Activated CD8-positive, alpha-beta T cell treated with anti-CD3 and anti-CD28 coated beads, Interleukin-2, amount 10 ng/mL, durations not matched to agents 7 days and 5 days (primary cell): ENCODE measurements at places on chromosomes 7 and 10. TPM values are rescaled to one million over a fixed set of nuclear protein-coding genes. Genes with fewer than 3 reads are reported as not detected.

The CYP3A5 gene
- not detected for total RNA-seq

The ASB13 gene
- total RNA-seq: 5.6 TPM

GRCh38 chr7:112238852-112239610 lies 32.5 kb downstream of the ZNF277 start:
- H3K36me3 ChIP-seq: peaks cover 7% of the 10 kb centered on the region
- H3K4me1 ChIP-seq: no peaks in the 10 kb centered on the region
- H3K4me3 ChIP-seq: no peak overlapping the region
- no peaks in the 10 kb centered on the region for H3K27me3 ChIP-seq
- no peak for DNase-seq
- H3K27ac ChIP-seq: no peak overlapping the region

- H3K4me3 ChIP-seq: no peak overlapping the region
- H3K27ac ChIP-seq: no peak overlapping the region
- DNase-seq: no peak
- no peaks in the 10 kb centered on the region for H3K27me3 ChIP-seq
- H3K36me3 ChIP-seq: no peaks in the 10 kb centered on the region
- no peaks in the 10 kb centered on the region for H3K4me1 ChIP-seq
Measured at GRCh38 chr7:41097501-41097900, 605.4 kb downstream of the INHBA start.

DNA sequence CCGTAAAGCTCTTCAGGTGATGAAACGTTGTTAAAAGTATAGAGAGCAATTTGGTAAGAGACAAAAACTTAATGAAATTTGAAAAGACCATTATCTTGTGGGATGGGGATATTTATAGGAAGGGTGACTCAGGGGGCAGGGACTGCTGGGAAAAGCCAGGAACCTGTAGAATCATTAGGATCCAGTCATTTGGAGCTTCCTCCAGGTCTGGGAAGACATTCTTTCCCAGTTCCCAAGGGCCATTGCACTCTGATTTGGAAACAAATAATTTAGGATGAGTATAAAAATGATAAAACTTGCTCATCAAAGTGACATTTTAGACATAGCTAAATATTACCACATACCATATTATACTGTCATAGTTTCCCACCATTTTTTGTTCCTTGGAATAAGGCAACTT lies 143.9 kb downstream of the PFKFB3 start:
- no peaks in the 10 kb centered on the region for H3K27me3 ChIP-seq
- H3K4me3 ChIP-seq: no peak overlapping the region
- H3K4me1 ChIP-seq: peaks cover 70% of the 10 kb centered on the region
- peaks cover 24% of the 10 kb centered on the region for H3K36me3 ChIP-seq

GRCh38 chr10:19290770-19291169 lies 242.2 kb downstream of the MALRD1 start:
- H3K36me3 ChIP-seq: no peaks in the 10 kb centered on the region
- H3K27ac ChIP-seq: no peak overlapping the region
- H3K27me3 ChIP-seq: no peaks in the 10 kb centered on the region
- DNase-seq: no peak
- H3K4me1 ChIP-seq: no peaks in the 10 kb centered on the region

DNA sequence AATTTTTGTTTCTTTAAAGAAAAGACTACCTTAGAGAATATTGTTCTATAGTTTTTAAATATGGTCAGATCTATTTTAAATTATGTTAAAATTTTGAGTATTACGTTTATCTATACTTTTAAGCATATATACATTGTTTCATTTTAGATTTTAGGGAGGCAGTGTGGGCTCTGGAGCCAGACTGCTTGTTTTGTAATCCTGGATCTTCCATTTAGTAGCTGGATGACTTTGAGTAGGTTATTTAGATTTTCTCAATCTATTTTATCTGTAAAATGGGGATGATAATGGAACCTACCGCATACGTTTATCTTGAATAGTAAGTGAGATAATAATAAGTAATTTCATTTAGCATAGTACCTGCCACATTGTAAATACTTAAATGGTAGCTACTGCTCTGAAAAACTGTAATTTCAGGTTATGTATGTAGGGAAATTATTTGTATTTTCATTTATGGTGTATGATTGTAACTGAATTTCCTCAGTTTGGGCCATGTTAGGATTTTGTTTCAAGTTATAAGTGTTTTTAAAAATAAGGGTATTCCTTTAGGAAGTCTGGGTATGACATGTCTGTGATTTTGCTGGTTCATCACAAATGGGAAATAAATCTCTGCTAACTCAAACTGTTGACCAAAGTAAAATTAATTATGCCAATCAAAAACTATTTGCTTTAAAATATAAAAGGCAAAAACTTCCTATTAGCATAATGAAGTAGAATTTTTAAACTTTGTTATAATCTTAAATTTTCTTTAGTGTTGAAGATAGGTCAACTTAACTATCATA lies 6.5 kb downstream of the PTEN start:
- H3K4me1 ChIP-seq: peaks cover 48% of the 10 kb centered on the region
- H3K36me3 ChIP-seq: peaks cover 63% of the 10 kb centered on the region
- no peak overlapping the region for H3K4me3 ChIP-seq
- DNase-seq: no peak
- H3K27ac ChIP-seq: no peak overlapping the region

DNA sequence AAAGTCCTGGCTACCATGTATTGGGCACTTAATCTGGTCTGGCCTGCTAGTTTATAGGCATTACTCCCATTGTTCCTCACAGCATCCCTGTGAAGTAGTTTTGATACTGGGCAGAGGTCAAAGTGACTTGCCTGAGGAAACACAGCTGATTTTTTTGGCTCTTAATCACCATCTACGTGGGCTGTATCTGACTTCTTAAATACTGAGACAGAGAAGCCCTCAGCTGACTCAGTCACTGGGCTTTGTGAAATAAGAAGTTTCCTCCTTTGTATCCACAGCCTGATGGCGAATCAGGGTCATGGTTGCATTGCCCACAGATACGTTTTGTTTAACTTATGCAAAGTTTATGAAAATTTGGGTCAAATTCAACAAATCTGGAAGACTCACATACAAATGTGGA lies 13.2 kb downstream of the TACR2 start:
- H3K4me3 ChIP-seq: no peak overlapping the region
- H3K4me1 ChIP-seq: peaks cover 16% of the 10 kb centered on the region
- H3K36me3 ChIP-seq: peaks cover 40% of the 10 kb centered on the region
- H3K27ac ChIP-seq: no peak overlapping the region

DNA sequence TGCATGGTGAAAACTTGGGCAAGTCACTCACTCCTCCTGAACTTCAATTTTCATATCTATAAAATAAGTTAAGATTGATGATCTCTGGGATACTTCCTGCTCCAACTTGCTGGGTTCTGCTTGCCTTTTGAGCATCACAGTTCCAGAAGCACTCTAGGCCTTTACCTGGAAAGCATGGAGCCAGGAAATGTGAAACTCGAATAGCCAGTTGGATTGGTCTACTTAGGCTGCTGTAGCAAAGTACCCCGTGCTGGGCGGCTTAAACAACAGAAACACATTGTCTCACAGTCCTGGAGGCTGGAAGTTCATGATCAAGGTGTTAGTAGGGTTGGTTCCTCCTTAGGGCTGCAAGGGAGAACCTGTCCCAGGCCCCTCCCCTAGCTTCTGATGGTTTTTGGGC lies 64.5 kb downstream of the NAMPT start:
- H3K4me3 ChIP-seq: no peak overlapping the region
- H3K4me1 ChIP-seq: peaks cover 26% of the 10 kb centered on the region
- H3K27me3 ChIP-seq: peaks cover 16% of the 10 kb centered on the region
- no peak for DNase-seq
